ENCODE measurements at places on chromosomes 11 and 22.

- DNase-seq = no peak
Measured at GRCh38 chr11:7787239-7787638, 9.5 kb downstream of the OR5P2 start.

- no peak for DNase-seq
Measured at GRCh38 chr11:115627666-115628460, 123.6 kb upstream of the CADM1 start.

DNA sequence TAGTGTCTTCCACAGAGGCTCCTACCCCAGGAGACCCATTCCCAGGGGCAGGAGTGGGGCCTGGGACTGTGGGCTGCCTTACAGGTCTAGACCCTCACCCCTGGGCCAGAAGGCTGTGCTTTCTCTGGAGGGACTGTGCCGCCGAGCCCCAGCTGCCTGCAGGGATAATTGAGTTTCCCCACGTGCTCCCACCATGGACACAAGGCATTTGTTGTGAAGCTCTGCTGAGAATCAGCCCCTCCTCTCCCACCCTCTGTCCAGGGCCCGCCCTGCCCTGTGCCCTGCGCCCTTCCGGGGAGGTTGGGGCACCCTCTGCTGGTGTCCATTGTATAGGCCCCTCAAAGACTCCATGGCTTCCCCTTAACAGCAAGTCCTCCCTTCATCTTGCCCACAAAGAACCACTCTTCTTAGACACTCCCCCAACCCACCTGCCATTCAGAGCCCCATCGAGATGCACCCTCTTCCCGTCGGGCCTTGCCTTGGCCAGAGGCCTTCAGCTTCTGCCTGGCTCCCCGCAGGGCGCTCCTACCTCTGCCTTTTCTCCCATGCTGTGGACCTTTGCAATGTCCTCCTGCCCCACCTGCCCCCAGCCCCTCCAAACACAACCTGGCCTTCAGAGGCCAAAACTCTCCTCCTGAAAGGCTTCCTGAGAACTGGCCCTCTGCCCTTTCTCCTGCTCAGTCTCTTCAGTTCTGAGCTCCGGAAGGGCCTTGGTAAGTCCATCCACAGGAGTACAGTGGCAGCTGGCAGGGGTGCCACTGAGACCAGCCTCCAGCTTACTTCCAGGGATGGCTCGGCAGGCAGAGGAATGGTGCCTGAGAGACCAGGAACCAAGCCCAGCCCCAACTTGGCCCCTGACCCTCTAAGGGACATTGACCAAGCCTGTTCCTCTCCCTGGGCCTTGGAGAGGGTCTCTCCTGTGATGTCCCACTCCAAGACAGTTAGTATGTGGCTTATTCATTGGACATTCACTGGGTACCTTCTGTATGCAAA is 22.4 kb downstream of the DUSP8 start:
- no peak for DNase-seq

- peak; percentile 43 for DNase-seq
Measured at GRCh38 chr11:62922653-62923431, 1.7 kb upstream of the CHRM1 start.

DNA sequence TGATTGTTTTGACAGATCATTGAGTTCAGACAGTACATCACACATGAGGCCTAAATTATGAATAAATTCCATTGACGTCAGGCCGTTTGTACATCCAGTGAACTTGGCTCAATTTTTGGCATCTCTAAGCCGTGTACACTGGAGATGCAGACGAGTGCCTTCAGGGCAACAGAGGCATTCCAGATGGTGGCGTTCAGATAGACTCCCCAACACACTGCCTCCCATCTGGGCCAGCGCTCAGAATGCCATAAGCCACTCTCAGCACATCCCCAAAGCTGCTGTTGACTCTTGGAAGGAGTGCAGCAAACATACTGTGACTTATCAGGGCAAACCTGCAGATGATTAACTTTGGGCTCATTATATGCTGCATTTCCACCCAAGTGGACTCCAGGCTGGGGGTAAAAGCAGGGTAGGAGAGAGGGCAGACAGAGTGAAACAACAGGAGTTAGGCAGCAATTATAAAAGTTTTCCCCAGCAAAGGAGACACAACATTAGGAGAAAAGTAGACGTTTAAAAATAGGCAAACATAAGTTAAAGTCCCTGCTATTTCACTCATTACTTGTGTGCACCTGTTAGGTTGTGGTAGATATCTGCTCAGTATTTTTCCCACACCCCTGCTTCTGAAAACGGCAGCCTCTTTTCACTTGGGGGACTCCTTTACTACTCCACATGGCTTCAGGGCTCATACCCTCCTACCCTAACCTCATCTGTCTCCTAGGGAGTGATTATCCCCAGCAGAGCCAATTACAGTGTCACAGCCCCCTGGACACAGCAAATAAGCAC is 60.2 kb upstream of the PDE3B start:
- no peak for DNase-seq
